ENCODE measurements at places on chromosomes 7 and 10. TPM values are rescaled to one million over a fixed set of nuclear protein-coding genes. Genes with fewer than 3 reads are reported as not detected.

- H3K4me3 ChIP-seq, result no peak overlapping the region
- peaks cover 8% of the 10 kb centered on the region for H3K27me3 ChIP-seq
Measured at GRCh38 chr7:31518766-31519165, 4.9 kb downstream of the ITPRID1 start.

- peaks cover 30% of the 10 kb centered on the region for H3K4me1 ChIP-seq
- H3K27ac ChIP-seq, result no peak overlapping the region
- DNase-seq, result no peak
- H3K4me3 ChIP-seq, result no peak overlapping the region
- no peaks in the 10 kb centered on the region for H3K27me3 ChIP-seq
Measured at GRCh38 chr7:15577600-15577999, 15.8 kb upstream of the AGMO start.

GRCh38 chr10:17585016-17585415, 32.2 kb downstream of the HACD1 start:
- no peaks in the 10 kb centered on the region for H3K36me3 ChIP-seq
- no peak overlapping the region for H3K4me3 ChIP-seq
- no peak for DNase-seq
- no peaks in the 10 kb centered on the region for H3K4me1 ChIP-seq
- H3K27me3 ChIP-seq, result no peaks in the 10 kb centered on the region

- H3K4me1 ChIP-seq, result no peaks in the 10 kb centered on the region
- no peak overlapping the region for H3K4me3 ChIP-seq
- no peak for DNase-seq
Measured at GRCh38 chr7:16028103-16028502, 341.6 kb upstream of the MEOX2 start.

RADIL gene
- 0.25 TPM for total RNA-seq

DNA sequence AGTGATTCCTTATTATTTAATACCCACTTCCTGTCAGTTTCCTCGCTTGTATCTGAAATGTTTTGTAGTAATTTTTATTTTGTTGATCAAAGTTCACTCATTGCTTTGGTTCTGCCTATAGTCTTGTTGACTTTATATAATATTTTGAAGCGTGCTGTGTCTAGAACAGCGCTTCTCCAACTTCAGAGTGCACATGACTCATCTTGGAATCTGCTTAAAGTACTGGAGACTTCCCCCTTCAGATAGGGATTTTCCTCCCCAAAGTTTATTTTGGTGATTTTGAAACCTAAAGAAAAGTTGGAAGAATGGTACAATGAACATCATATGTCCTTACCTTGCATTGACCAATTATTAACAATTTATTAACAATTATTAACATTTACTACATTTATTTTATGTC, 5.8 kb downstream of the COMTD1 start:
- DNase-seq, result no peak
- peaks cover 37% of the 10 kb centered on the region for H3K36me3 ChIP-seq
- peaks cover 7% of the 10 kb centered on the region for H3K4me1 ChIP-seq
- no peak overlapping the region for H3K27ac ChIP-seq
- no peaks in the 10 kb centered on the region for H3K27me3 ChIP-seq

DNA sequence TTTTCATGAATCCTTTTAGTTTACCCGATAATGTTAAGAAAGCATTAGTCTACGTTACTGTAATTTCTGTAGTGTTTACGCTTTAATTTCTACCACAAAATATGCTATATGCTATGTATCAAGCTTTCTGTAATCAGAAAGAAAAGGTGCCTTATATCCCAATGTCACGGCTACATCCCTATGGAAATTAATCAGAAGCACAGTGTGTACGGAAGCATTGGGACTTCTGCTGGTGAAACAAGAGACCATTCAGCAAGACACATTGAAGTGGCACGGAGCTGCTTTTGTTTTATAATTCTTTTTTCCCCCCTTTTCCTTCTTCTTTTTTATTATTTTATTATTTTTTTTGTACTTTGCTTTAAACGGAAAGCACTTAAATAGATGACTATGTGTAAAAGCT, 31.2 kb upstream of the SH2B2 start:
- no peak overlapping the region for H3K4me3 ChIP-seq
- H3K27ac ChIP-seq, result no peak overlapping the region
- H3K4me1 ChIP-seq, result no peaks in the 10 kb centered on the region
- DNase-seq, result no peak

DNA sequence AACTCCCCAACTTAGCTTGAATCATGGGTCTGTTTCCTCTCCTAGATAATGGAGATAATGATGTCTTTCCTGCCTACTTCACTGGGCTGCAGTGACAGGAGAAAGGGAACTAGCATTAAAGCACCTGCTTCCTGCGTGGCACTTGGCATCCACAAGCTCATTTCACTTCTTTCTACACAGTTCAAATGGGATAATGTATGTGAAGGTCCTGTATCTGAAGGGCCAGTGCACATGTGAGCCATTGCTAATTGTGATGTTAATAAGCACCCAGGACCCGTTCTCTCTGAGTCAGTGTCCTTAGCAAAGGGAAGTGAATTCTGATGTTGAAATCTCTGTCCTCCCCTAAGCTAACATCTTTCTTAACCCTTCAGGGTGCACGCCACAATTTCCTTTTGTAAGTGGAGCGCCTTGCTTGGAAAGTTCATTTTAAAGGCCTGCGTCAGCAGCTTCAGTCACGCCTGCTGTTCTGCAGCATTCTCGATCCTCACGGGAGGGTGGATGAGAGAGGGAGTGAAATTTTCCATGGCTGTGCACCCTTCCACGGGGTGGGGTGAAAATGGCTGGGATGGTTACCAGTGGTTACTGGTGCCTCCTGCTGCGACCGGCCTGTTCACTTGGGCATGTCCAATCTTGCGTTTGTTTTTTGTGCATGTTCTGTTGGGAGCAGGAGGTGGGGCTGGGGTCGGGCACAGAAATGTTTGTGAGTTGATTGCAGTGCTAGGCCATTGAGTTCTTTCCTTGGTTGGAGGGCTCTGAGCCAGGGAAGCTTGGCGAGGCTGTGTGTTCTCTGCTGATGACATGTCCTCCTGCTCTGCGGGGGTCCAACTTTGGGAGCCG, 59.2 kb downstream of the HK1 start:
- H3K36me3 ChIP-seq, result no peaks in the 10 kb centered on the region
- H3K4me1 ChIP-seq, result peaks cover 4% of the 10 kb centered on the region
- no peak for DNase-seq
- H3K4me3 ChIP-seq, result no peak overlapping the region

- peak; percentile 45 for DNase-seq
- H3K27me3 ChIP-seq, result no peaks in the 10 kb centered on the region
- no peak overlapping the region for H3K4me3 ChIP-seq
Measured at GRCh38 chr10:79178614-79179163, 109.9 kb downstream of the ZMIZ1 start.

DNA sequence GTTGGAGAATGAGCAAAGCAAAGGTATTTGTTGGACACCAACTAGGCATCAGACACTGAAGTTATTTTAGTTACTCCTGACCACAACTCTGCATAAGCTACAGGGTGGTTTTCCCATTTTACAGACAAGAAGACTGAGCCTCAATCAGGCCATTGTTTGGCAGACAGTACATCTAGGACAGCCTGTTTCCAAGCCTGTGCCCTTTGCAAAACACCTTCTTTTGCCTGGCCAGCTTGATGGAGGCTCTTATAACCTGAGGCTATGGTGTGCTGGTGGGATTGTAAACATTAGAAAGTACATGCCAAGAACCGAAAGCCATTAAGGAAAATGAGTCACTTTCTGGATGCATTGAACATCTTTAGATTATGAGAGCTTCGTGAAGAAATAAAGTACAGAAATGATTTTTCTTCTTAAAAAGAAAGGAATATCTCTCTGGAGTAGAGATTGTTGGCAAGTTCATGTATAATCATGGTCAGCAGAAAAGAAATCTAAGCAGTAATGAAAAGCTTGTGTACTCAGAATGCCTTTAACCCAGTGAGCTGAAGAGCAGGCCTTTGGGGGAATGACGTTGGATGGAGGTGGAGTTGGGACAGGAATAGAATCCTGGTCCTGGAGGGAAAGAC, 140.6 kb downstream of the KIAA1217 start:
- H3K27ac ChIP-seq, result no peak overlapping the region
- H3K4me1 ChIP-seq, result no peaks in the 10 kb centered on the region
- no peaks in the 10 kb centered on the region for H3K36me3 ChIP-seq
- no peak for DNase-seq

DNA sequence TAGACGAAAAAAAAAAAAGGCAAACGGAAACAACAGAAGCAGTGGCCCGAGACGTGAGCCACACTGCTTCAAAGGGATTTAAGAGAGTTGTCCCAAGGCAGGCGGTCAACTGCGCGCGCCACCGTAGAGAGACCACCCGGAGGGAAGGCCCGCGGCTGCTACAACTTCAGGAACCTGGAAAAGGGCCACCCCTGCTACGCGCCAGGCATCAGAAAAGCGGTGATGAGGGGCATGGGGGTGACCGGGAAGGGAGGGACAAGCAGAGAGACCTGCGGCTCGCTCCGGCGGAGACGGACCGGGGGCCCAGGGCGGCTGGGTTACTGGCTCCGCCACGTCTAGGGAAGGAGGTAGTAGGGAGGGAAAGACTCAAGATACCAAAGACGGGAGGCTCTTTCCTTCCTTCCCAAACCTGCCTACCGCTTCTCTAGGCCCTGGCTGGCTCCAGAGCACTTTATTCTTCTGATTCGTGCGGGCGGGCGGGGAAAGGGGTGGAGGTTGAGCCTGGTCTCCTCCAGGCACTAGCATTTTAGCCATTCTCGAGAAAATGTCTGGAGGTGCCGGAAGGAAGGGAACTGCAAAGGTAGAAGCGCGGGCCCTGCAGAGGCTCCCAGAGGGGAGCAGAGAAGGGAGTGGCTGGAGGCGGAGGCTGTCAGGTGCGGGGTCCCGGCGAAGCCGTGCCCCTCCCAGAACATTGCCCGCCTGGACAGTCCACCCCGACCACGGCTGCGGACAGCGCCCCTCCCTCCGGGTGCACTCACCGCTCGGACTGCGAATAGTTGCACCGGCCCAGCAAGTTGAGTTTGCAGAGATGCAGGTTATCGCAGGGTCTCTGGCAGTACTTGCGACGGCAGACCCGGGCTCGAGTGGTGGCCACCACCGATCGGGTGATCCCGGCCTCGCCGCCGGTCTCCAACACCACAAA, 993 bp downstream of the ZC3HAV1 start:
- no peaks in the 10 kb centered on the region for H3K4me1 ChIP-seq
- DNase-seq, result peak; percentile 65
- H3K36me3 ChIP-seq, result no peaks in the 10 kb centered on the region
- peak overlapping the region; percentile 88 for H3K27ac ChIP-seq
- H3K27me3 ChIP-seq, result no peaks in the 10 kb centered on the region

C10orf105 gene
- not detected for total RNA-seq

DNA sequence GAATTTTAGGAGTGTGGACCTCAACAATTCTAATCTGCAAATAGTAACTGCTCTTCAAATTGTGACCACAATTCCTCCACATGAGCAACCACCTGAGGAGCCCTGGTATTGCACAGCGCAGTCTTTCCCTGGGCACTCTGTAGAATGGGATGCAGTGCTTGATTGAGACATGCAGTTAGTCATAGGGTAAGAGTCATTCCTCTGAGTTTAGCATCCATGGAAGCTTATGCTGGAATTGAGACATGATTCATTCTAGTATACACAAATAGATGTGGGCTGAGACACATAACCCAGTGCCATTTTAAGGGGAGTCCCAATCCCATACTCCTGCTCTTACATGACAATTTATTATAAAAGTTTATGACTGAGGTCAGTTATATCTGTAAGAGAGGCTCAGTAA, 582.3 kb upstream of the CNTNAP2 start:
- H3K27ac ChIP-seq, result no peak overlapping the region
- no peaks in the 10 kb centered on the region for H3K27me3 ChIP-seq
- DNase-seq, result no peak

GRCh38 chr10:58704671-58705141, 192.0 kb downstream of the BICC1 start:
- no peaks in the 10 kb centered on the region for H3K27me3 ChIP-seq
- no peak overlapping the region for H3K4me3 ChIP-seq
- no peak overlapping the region for H3K27ac ChIP-seq

UNC5B gene
- total RNA-seq, result 1.4 TPM

GRCh38 chr7:102191556-102192379, 94.9 kb upstream of the SH2B2 start:
- H3K27ac ChIP-seq, result no peak overlapping the region
- peaks cover 48% of the 10 kb centered on the region for H3K36me3 ChIP-seq
- no peak overlapping the region for H3K4me3 ChIP-seq
- DNase-seq, result no peak

SMKR1 gene
- not detected for total RNA-seq

SFTPA1 gene
- not detected for total RNA-seq

- H3K27ac ChIP-seq, result no peak overlapping the region
- no peak for DNase-seq
- no peak overlapping the region for H3K4me3 ChIP-seq
- H3K27me3 ChIP-seq, result no peaks in the 10 kb centered on the region
- H3K4me1 ChIP-seq, result no peaks in the 10 kb centered on the region
Measured at GRCh38 chr10:118243907-118244306, 98.2 kb downstream of the FAM204A start.

DNA sequence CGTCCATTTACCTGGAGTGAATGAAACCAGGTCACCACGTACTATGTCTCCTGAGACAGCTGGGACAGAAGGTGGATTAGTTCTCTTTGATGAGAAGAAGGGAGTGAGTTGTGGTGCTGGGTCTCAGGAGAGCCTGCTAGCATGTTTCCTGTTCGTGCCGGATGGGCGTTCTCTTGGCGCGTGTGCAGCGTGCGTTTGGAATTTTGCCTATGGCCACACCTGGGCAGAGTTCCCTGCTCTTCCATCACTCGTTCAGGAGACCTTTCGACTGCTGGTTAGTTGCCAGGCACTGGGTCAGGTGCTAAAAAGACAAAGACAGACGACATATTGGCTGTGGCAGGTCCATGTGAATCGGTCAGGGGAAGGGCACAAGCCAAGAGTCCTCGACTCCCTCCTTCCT, 90.3 kb downstream of the TRRAP start:
- no peak overlapping the region for H3K27ac ChIP-seq
- H3K4me1 ChIP-seq, result no peaks in the 10 kb centered on the region
- no peaks in the 10 kb centered on the region for H3K27me3 ChIP-seq
- H3K4me3 ChIP-seq, result no peak overlapping the region
- H3K36me3 ChIP-seq, result peaks cover 88% of the 10 kb centered on the region

DNA sequence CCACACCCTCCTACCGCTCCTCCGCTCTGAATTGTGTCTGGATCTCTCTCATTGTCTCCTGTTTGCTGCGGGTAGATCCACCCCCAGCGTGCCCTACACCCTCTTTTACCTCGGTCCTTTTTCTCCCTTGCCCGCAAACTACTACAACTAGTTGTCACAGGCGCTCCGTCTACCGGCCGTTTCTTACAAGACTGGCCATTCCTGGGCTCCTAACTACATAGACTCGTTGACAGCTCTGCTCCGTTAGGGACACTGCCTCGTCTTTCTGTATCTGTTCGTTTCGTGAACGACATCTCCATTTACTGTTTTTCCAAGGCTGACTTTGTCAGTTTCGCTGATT, 786 bp downstream of the TAF3 start:
- no peaks in the 10 kb centered on the region for H3K27me3 ChIP-seq
- H3K4me1 ChIP-seq, result peaks cover 16% of the 10 kb centered on the region
- H3K4me3 ChIP-seq, result peak overlapping the region; percentile 98
- H3K36me3 ChIP-seq, result no peaks in the 10 kb centered on the region

DNA sequence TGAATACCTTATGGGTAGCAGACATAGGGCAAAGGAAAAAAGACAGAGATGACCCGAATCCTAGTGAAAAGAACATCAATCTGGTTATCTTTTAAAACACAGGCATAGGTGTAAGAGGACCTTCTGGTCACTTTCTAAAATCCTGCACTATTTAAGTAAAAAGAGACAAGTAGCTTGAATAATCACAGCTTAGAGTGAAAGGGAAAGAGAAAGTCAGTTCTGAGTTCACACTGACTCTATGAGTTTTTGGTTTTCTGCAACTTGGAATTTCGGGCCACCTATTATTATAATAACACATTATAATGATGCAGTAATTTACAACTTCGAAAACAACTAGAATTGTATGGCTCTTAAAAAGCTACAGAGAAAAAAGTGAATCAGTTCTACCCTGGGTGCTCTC, 247.8 kb downstream of the DOCK4 start:
- peaks cover 13% of the 10 kb centered on the region for H3K4me1 ChIP-seq
- H3K36me3 ChIP-seq, result no peaks in the 10 kb centered on the region
- no peak overlapping the region for H3K27ac ChIP-seq
